ENCODE measurements at places on chromosomes 16 and 17.

DNA sequence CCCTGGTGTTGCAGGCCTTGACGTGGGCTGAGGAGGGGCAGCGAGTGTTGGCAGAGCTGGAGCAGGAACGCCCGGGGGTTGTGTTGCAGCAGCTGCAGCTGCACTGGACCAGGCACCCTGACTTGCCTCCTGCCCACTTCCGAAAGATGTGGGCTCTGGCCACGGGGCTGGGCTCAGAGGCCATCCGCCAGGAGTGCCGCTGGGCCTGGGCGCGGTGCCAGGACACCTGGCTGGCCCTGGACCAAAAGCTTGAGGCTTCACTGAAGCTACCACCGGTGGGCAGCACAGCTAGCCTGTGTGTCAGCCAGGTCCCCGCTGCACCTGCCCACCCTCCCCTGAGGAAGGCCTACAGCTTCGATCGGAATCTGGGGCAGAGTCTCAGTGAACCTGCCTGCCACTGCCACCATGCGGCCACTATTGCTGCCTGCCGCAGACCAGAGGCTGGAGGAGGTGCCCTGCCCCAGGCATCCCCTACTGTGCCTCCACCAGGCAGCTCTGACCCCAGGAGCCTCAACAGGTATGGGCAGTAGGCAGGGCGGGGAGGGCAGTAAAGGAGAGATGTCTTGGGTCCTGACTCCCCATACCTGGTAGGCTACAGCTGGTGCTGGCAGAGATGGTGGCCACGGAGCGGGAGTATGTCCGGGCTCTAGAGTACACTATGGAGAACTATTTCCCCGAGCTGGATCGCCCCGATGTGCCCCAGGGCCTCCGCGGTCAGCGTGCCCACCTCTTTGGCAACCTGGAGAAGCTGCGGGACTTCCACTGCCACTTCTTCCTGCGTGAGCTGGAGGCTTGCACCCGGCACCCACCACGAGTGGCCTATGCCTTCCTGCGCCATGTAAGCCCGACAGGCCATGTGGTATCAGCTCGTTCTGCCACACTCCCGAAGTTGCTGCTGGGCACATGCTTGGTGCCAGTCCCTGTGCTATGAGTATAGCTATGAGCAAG is 5.6 kb downstream of the PLEKHG4 start:
- no peak for DNase-seq

DNA sequence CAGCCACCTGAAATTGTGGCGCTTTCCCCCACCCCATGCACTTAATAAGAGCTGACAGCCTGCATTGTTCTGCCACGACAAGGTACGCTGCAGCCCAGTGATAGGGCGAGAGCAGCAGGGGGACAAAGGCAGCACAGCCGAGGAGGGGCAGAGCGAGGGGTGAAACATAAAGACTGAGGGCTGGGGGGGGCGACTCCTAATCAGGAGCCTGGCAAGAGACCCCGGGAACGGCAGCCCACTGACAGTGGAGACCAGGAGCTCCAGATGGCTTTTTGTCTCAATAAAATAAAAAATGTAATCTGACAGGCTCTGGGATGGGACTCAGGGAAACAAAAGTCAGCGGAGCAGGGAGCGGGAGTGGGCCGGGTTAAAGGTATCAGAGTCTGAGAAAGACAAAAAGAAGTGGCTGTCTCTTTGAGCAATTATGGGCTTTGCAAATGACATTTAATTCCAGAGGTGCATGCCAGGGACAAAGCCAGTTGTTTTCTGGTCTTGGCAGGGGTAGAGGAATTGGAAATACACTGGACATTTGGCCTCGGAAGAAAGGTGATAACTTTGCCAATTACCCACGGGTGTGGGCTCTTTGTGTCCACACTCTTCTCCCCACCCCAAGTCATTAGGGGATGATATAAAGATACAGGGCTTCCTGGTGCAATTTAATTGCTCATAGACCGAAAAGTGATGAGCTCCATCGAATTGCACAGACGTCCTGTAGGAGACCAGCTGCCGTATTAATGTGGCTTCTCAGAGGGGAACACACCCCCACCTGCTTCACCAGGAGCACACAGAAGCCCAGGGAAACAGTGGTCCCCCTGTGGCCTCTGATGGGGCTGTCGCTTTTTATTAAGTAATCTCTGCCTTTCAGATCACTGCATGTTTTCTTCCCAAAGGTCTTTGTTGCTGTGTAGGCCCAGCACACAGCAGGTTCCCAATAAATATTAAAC is 17.6 kb upstream of the CCDC182 start:
- no peak for DNase-seq

DNA sequence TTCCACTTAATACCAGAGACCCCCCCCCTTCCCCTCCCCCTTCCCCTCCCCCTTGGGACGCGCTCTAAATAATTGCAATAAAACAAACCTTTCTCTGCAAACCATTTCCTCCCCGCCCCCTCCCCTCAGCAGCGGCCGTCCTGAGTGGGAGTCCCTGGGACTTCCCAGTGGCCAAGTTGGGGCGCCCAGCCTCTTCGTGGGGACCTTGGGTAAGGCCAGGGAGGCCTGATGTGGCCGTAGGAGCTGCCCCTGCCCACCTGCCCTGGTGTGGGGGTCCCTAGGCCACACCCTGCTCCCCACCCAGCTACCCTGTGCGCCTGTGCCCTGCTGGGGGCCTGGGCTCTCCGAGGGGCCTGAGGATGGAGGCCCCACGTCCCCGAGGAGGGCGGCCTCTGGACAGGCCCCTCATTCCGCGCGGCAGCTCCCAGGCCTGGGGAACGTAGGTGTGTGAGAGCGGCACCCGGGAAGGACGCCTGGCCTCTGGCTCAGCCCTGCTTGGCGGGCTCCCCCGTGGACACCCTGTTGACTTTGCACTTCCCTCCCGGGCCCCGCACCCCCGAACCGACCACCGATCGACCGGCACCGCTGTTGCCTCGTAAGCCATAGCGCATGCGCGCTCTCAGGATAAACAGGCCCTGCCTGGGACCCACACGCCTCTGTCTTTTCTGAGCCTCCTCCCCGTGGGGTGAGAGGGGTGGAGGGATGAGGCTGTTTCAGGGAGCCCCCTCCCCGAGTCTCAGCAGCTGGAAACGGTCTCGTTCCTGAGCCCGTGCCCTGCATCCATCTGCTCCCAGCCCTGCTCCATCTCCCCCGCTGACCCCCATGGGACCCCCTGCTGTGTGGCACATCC is 9.0 kb downstream of the NTHL1 start:
- DNase-seq, result no peak

GRCh38 chr16:29114574-29114973 is 129.7 kb downstream of the LAT start:
- no peak for DNase-seq
